ENCODE measurements at places on chromosomes 3 and 15. TPM values are rescaled to one million over a fixed set of nuclear protein-coding genes. Genes with fewer than 3 reads are reported as not detected.

DNA sequence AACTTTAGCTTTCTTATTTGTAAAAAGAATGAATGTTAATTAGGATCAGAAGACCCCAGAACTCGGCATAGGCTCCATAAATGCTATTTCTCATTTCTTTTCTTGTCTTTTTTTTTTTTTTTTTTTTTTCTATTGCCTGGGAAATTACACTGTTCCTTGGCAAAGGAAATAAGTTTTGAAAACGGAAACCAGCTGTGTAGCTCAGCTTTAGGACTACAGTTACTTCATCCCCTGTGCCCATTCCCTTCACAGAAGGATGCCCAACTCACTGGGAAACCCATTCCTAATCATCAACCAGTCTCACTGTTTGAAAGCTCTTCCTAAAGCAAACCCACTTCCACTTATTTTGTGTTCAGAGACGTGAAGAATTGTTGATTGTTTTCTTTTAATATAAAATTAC, 254.0 kb upstream of the IL12A start:
- no peak overlapping the region for H3K27ac ChIP-seq
- no peak for DNase-seq
- H3K36me3 ChIP-seq: no peaks in the 10 kb centered on the region

GRCh38 chr15:47477341-47477740, 240.0 kb upstream of the SEMA6D start:
- H3K4me3 ChIP-seq: no peak overlapping the region
- DNase-seq: no peak
- H3K27me3 ChIP-seq: no peaks in the 10 kb centered on the region
- no peak overlapping the region for H3K27ac ChIP-seq
- H3K36me3 ChIP-seq: no peaks in the 10 kb centered on the region

GRCh38 chr15:58159827-58160386, 21.7 kb downstream of the AQP9 start:
- no peaks in the 10 kb centered on the region for H3K4me1 ChIP-seq
- H3K4me3 ChIP-seq: no peak overlapping the region
- no peaks in the 10 kb centered on the region for H3K36me3 ChIP-seq

The ILDR1 gene
- 0.33 TPM for total RNA-seq

GRCh38 chr3:155131104-155131503, 51.0 kb downstream of the MME start:
- H3K27me3 ChIP-seq: no peaks in the 10 kb centered on the region
- H3K4me3 ChIP-seq: no peak overlapping the region
- H3K36me3 ChIP-seq: no peaks in the 10 kb centered on the region
- no peak for DNase-seq
- H3K4me1 ChIP-seq: no peaks in the 10 kb centered on the region

DNA sequence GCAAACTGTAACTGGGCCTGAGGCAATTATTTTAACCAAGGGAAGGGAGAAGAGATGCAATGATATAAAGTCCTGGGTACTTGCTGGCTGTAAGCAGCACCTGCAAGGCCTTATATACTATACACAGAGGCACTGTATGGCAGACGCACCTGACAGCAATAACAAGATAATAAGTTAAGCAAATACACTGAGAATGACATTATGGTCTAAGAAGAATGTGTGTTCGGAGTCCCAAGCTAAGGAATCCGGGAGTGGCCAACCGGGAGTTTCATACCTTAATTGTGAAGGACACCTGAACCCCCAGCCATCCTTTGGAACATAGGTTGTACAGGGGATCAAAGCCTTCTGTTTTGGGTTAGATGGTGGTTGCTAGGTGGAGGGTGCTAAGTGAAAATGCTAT, 13.7 kb downstream of the FAM240A start:
- DNase-seq: no peak
- peaks cover 19% of the 10 kb centered on the region for H3K4me1 ChIP-seq
- H3K27ac ChIP-seq: no peak overlapping the region
- no peaks in the 10 kb centered on the region for H3K27me3 ChIP-seq
- no peak overlapping the region for H3K4me3 ChIP-seq

GRCh38 chr3:189331002-189331418, 159.2 kb downstream of the TPRG1 start:
- H3K36me3 ChIP-seq: no peaks in the 10 kb centered on the region
- no peaks in the 10 kb centered on the region for H3K4me1 ChIP-seq
- H3K27me3 ChIP-seq: no peaks in the 10 kb centered on the region
- no peak overlapping the region for H3K4me3 ChIP-seq
- DNase-seq: no peak

The CCR3 gene
- total RNA-seq: not detected

GRCh38 chr3:157816296-157816695, 289.9 kb downstream of the SHOX2 start:
- no peaks in the 10 kb centered on the region for H3K4me1 ChIP-seq
- no peak for DNase-seq
- no peak overlapping the region for H3K27ac ChIP-seq
- no peak overlapping the region for H3K4me3 ChIP-seq
- H3K36me3 ChIP-seq: no peaks in the 10 kb centered on the region

The PIERCE2 gene
- total RNA-seq: 8.7 TPM

- H3K4me1 ChIP-seq: peaks cover 27% of the 10 kb centered on the region
- peak; percentile 48 for DNase-seq
- H3K27ac ChIP-seq: peak overlapping the region; percentile 85
- no peaks in the 10 kb centered on the region for H3K36me3 ChIP-seq
Measured at GRCh38 chr3:53264718-53265117, 8.9 kb upstream of the TKT start.

GRCh38 chr3:188683032-188683521, 488.7 kb upstream of the TPRG1 start:
- H3K27ac ChIP-seq: peak overlapping the region; percentile 75
- no peaks in the 10 kb centered on the region for H3K27me3 ChIP-seq
- peaks cover 90% of the 10 kb centered on the region for H3K4me1 ChIP-seq
- DNase-seq: no peak

- peak overlapping the region; percentile 62 for H3K27ac ChIP-seq
- H3K4me3 ChIP-seq: no peak overlapping the region
- H3K27me3 ChIP-seq: no peaks in the 10 kb centered on the region
- no peaks in the 10 kb centered on the region for H3K36me3 ChIP-seq
- peaks cover 99% of the 10 kb centered on the region for H3K4me1 ChIP-seq
Measured at GRCh38 chr15:51844747-51845426, 15.4 kb downstream of the TMOD3 start.

The TTLL13 gene
- total RNA-seq: 0.19 TPM

GRCh38 chr3:14162178-14162577, 16.2 kb downstream of the XPC start:
- DNase-seq: no peak
- H3K27me3 ChIP-seq: no peaks in the 10 kb centered on the region
- no peak overlapping the region for H3K27ac ChIP-seq
- H3K4me1 ChIP-seq: no peaks in the 10 kb centered on the region
- H3K4me3 ChIP-seq: no peak overlapping the region

The RCN2 gene
- total RNA-seq: 29.8 TPM

The SHC4 gene
- total RNA-seq: 3.3 TPM

DNA sequence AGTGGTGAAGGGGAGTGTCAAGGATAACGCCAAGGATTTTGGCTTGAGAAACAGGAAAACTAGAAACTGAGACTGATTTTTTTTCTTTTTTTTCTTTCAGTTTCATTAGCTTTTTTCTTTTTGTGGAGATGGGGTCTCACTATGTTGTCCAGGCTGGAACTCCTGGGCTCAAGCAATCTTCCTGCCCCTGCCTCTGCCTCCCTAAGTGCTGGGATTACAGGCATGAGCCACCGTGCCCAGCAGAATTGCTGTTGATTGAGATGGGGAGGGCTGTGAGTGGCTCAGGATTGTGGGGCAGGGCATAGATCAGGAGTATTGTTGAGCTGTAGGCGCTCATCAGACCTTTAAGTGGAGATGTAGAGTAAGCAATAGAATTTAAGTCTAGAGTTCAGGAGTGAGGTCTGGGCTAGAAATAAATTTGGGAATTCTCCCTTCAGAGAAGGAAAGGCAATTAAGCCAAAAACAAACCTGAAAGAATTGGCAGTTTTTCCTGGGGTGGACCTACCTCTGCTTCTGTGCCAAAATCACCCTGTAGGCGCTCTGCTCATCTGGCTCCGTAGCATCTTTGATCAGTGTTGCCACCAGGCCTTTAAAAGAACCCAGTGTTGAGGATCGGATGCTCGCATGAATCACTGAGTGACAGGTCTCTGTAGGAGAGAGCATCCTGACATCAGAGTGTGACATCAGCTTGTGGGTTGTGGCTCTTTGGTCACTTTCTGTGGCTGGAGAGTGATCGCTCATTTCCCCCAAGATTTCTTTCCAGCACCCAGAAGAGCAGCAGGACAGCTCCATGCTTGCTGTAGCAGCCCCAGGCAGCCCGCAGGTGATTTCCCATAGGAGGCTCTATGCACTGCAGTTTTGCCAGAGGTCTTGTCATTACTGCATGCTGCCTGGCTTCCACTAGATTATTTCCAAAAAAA, 15.8 kb downstream of the ABHD17C start:
- H3K4me1 ChIP-seq: peaks cover under 1% of the 10 kb centered on the region
- DNase-seq: no peak
- no peak overlapping the region for H3K27ac ChIP-seq
- H3K27me3 ChIP-seq: no peaks in the 10 kb centered on the region

GRCh38 chr3:18372786-18373405, 52.2 kb downstream of the SATB1 start:
- H3K4me1 ChIP-seq: no peaks in the 10 kb centered on the region
- H3K27ac ChIP-seq: no peak overlapping the region
- H3K27me3 ChIP-seq: no peaks in the 10 kb centered on the region

DNA sequence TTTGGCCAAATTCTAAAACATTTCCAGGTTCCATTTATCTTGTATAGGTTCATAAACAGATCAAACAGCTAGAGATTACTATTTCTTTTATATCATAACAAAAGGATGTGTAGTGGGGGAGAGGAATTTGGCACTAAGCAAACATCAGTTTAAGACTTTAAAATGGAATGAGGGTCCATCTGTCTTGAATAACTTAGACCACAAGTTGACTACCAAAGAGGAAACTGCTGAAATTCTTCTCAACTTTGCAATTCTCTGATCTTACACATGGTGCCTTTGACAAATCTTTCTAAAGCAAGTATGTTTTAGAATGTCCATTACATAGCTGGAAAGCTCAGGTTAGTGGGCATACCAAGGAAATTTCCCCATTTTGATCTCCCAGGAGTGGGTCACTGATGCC, 140.5 kb upstream of the ADAMTS9 start:
- no peak overlapping the region for H3K27ac ChIP-seq
- no peak overlapping the region for H3K4me3 ChIP-seq
- no peaks in the 10 kb centered on the region for H3K4me1 ChIP-seq
- no peaks in the 10 kb centered on the region for H3K36me3 ChIP-seq

GRCh38 chr3:22585911-22586310, 617.2 kb upstream of the UBE2E2 start:
- DNase-seq: no peak
- H3K4me1 ChIP-seq: no peaks in the 10 kb centered on the region
- H3K36me3 ChIP-seq: no peaks in the 10 kb centered on the region
- no peak overlapping the region for H3K27ac ChIP-seq

- H3K27me3 ChIP-seq: no peaks in the 10 kb centered on the region
- peaks cover 40% of the 10 kb centered on the region for H3K4me1 ChIP-seq
- H3K27ac ChIP-seq: no peak overlapping the region
- H3K36me3 ChIP-seq: no peaks in the 10 kb centered on the region
- no peak overlapping the region for H3K4me3 ChIP-seq
Measured at GRCh38 chr15:51350723-51351122, 9.3 kb downstream of the GLDN start.

The CAPN3 gene
- total RNA-seq: 6.0 TPM

GRCh38 chr3:123536153-123536895, 48.5 kb downstream of the HACD2 start:
- H3K27me3 ChIP-seq: no peaks in the 10 kb centered on the region
- H3K27ac ChIP-seq: no peak overlapping the region
- no peak overlapping the region for H3K4me3 ChIP-seq
- H3K4me1 ChIP-seq: peaks cover 6% of the 10 kb centered on the region
- no peaks in the 10 kb centered on the region for H3K36me3 ChIP-seq

The ALG3 gene
- total RNA-seq: 16.1 TPM

DNA sequence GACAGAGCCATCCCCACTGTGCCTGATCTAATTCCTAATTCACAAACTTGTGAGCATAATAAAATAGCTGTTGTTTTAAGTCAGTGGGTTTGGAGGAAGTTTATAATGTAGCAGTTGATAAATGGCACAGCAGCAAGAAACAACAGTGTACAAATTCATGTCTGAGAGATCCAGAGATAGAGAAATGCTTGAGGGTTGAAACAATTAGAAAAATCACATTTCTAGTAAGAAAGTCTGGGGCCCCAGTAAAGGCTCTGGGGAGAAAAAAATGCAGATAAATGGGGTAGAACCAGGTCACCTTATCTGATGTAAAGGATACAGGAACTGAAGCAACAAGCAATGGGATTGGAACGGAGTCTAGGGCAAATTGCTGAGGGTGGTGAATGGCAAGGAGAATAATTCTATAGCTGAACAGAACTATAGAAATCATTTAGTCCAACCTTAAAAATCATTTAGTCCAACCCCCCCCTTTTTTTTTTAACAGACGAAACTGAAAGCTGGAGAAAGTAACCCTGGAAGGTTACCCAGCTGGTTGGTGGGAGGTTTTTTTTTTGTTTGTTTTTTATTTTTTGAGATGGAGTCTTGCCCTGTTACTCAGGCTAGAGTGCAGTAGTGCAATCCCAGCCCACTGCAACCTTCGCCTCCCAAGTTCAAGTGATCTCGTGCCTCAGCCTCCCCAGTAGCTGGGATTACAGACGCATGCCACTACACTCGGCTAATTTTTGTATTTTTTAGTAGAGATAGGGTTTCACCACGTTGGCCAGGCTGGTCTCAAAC, 14.3 kb upstream of the SHQ1 start:
- DNase-seq: no peak
- H3K27ac ChIP-seq: no peak overlapping the region
- no peaks in the 10 kb centered on the region for H3K36me3 ChIP-seq
- H3K27me3 ChIP-seq: no peaks in the 10 kb centered on the region
- H3K4me1 ChIP-seq: no peaks in the 10 kb centered on the region
- no peak overlapping the region for H3K4me3 ChIP-seq

The RFTN1 gene
- total RNA-seq: 22.9 TPM

The CAND2 gene
- 76.2 TPM for total RNA-seq

GRCh38 chr15:101431301-101431700, 58.2 kb downstream of the PCSK6 start:
- no peaks in the 10 kb centered on the region for H3K27me3 ChIP-seq
- H3K27ac ChIP-seq: no peak overlapping the region
- peaks cover 53% of the 10 kb centered on the region for H3K36me3 ChIP-seq
- no peak for DNase-seq
- H3K4me3 ChIP-seq: no peak overlapping the region

- DNase-seq: no peak
- peaks cover 4% of the 10 kb centered on the region for H3K27me3 ChIP-seq
- H3K4me1 ChIP-seq: peaks cover 29% of the 10 kb centered on the region
Measured at GRCh38 chr15:47399100-47399499, 318.2 kb upstream of the SEMA6D start.

DNA sequence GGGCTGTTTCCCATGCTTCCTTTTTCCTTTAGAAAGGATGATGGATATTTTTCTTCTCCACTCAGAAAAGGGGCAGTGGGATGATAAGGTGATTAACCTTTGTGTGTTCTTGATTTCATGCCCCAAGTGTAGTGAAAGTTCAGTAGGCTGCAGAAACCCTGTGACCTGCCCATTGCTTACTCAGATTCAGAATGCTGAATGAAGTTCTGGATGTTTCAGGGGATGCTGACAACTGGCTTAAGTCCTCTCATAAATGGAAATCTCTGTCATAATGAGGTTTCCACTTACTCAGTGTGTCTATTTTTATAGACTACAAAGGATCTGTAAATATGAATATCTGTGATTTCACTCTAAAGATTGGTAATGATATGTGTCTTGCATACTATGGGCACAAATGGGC, 471.3 kb upstream of the TPRG1 start:
- no peaks in the 10 kb centered on the region for H3K36me3 ChIP-seq
- no peaks in the 10 kb centered on the region for H3K27me3 ChIP-seq
- H3K27ac ChIP-seq: no peak overlapping the region
- no peak overlapping the region for H3K4me3 ChIP-seq
- no peak for DNase-seq

- H3K27me3 ChIP-seq: peaks cover 29% of the 10 kb centered on the region
- H3K4me3 ChIP-seq: no peak overlapping the region
- H3K36me3 ChIP-seq: no peaks in the 10 kb centered on the region
- no peaks in the 10 kb centered on the region for H3K4me1 ChIP-seq
- H3K27ac ChIP-seq: no peak overlapping the region
Measured at GRCh38 chr15:94131875-94132274, 99.5 kb upstream of the MCTP2 start.

Measured in left ventricle myocardium inferior (tissue), 1 donor.